Breast epithelium (tissue), 4 donors: ENCODE measurements at places on chromosomes 6 and 20. TPM values are rescaled to one million over a fixed set of nuclear protein-coding genes. Genes with fewer than 3 reads are reported as not detected.

Gene RAMACL
- total RNA-seq: 2.6 TPM

Gene SLC12A5
- not detected for total RNA-seq

Gene CGA
- total RNA-seq: not detected

Gene MEP1A
- not detected for total RNA-seq

DNA sequence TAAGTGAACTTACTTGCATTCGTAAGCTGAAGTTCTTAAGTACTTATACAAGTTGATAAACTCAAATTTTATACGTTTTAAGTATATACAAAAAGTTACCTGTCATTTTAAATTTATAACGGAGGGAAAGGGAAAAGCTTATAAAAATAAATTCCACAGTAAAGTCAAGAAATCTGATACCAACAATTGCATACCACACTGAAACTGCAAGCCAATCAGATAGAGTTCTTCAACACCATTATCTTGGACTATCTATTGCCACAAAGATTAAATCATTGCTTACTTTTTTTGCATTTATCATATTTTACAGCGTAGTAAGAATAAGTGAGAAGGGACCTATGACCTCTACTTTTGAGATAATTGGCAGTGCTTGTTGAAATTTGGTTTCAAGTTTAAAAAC is 386.7 kb downstream of the TFAP2A start:
- H3K4me3 ChIP-seq: no peak overlapping the region
- no peak overlapping the region for H3K27ac ChIP-seq
- no peaks in the 10 kb centered on the region for H3K27me3 ChIP-seq
- DNase-seq: no peak

DNA sequence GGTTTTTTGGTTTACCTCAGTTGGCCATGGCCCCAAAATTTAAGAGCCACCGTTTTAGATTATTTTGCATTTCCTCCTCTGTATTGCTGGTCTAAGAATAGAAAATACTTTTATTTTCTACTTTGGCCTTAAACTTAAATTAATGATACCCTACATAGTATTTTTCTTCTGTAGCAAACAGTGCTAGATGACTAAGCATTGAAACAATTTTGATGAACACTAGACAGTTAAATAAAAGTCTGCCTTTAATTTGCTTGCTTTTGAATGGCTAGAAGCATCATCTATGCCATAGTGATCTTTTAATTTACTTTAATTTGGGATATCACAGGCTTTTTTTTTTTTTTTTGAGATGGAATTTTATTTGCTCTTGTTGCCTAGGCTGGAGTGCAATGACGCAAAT is 106.4 kb downstream of the CD109 start:
- no peak overlapping the region for H3K4me3 ChIP-seq
- H3K4me1 ChIP-seq: no peaks in the 10 kb centered on the region
- no peaks in the 10 kb centered on the region for H3K36me3 ChIP-seq
- no peaks in the 10 kb centered on the region for H3K27me3 ChIP-seq

- no peaks in the 10 kb centered on the region for H3K27me3 ChIP-seq
- H3K4me3 ChIP-seq: no peak overlapping the region
- no peaks in the 10 kb centered on the region for H3K4me1 ChIP-seq
- DNase-seq: no peak
- no peak overlapping the region for H3K27ac ChIP-seq
These were observed 36.8 kb downstream of the TSPYL4 start for GRCh38 chr6:116217069-116217468.

DNA sequence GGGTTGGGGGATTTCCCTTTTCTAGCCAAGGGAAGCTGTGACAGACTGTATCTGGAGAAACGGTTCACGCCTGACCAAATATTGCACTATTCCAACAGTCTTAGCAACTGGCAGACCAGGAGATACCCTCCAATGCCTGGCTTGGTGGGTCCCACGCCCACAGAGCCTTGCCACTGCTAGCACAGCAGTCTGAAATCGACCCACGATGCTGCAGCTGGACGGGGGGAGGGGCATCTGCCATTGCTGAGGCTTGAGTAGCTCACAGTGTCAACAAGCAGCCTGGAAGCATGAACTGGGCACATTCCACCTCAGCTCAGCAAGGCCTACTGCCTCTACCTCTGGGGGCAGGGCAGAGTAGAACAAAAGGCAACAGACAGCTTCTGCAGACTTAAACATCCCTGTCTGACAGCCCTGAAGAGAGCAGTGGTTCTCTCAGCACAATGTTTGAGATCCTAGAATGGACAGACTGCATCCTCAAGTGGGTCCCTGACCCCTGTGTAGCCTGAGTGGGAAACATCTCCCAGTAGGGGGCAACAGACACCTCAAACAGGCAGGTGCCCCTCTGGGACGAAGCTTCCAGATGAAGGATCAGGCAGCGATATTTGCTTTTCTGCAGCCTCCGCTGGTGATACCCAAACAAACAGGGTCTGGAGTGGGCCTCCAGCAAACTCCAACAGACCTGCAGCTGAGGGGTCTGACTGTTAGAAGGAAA is 89.9 kb upstream of the ECI2 start:
- H3K27ac ChIP-seq: no peak overlapping the region
- H3K4me1 ChIP-seq: no peaks in the 10 kb centered on the region
- no peaks in the 10 kb centered on the region for H3K36me3 ChIP-seq
- no peak overlapping the region for H3K4me3 ChIP-seq
- no peak for DNase-seq

DNA sequence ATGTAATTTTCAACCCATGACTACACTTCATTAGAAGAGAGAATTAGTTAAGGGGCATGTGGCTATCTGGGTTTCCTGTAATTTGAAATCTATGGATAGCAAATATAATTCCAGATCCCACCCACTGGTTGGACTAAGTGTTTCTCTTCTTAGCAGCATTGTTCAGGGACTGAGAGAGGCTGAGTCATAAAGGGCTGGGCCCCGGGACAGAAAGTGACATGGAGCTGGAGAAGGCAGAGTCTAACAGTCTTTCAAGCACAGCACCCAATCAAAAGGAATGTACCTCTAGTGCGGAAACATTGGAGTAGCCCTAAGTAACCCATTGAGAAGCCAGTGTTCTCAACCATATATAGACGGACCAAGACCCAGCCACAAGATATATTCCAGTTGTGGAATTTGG is 363.9 kb downstream of the DHX35 start:
- H3K4me3 ChIP-seq: no peak overlapping the region
- no peaks in the 10 kb centered on the region for H3K4me1 ChIP-seq
- no peak overlapping the region for H3K27ac ChIP-seq
- no peaks in the 10 kb centered on the region for H3K27me3 ChIP-seq
- no peak for DNase-seq

DNA sequence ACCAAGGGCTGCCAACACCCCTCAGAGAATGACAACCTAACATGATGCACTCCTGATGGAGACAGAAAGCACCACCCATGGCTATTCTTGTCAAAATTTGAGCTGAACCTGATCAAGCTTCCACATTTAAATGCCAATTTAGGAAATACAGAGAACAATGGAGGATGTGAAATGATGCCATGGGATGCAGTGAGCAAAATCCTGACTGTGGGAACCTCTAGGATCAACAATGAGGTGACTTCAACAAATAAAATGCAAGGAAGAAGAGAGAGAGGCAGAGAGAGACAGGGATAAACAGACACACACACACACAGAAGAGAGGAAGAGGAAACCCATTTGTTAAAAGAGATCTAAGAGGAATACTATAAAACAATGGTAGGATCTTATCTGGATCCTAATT is 119.6 kb upstream of the NUP153 start:
- H3K36me3 ChIP-seq: no peaks in the 10 kb centered on the region
- H3K27ac ChIP-seq: no peak overlapping the region
- no peaks in the 10 kb centered on the region for H3K4me1 ChIP-seq
- H3K27me3 ChIP-seq: no peaks in the 10 kb centered on the region
- no peak overlapping the region for H3K4me3 ChIP-seq

DNA sequence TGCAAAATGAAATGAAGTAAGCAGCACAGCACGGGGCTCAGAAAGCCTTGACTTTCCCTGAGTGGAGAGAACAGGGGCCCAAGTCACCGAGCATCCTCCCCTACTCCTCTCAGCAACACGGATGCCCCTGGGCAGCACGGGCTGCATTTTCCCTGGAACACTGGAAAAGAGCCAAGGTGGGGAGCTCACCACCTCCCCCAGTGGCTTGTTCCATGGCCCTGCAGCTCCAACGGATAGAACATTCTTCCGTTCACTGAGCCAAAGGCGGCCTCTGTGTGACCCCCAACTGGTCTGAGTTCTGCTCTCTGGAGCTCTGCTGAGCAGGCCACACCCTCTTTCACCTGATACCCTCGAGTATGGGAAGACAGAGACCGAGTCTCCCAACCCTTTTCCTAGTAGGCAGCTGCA is 20.8 kb upstream of the EMILIN3 start:
- H3K36me3 ChIP-seq: no peaks in the 10 kb centered on the region
- no peaks in the 10 kb centered on the region for H3K27me3 ChIP-seq
- H3K4me1 ChIP-seq: no peaks in the 10 kb centered on the region
- H3K27ac ChIP-seq: no peak overlapping the region

DNA sequence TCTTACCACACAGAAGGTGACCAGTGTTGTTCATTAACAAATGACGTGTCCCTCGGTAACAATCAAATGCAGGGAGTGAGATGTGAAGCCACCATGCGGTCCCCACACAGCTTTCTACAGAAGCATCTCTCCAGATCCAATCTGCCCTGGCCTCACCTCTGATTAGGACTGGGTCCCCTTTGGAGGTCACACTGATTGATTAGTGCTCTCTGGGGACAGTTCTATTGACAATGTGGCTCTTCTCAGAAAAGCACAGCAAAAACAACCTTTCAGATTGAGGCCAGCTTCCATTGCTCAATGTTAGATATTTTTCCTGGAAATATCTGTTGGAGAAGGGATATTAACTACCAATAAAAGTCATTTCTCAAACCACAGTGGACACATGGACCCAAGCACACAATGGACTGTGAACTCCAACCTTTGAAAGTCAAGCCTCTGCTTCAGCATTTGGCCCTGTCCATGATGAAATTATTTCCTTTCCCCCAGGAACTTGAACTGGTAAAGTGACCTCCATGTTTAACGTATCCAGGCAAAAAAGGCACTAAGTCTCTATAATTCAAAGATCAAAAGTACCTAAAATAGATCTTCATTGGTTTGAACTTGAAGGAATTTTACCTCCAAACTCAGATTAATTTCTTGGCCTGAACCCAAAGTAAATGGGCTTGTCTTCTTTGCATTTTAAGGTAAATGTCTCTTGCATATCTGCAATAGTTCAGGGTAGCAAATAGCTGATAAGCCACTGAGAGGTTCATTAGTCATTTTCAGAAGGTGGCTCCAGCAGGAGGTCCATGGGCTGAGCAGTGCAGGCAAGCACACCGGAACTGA is 118.5 kb downstream of the FOXA2 start:
- no peaks in the 10 kb centered on the region for H3K4me1 ChIP-seq
- H3K27me3 ChIP-seq: peaks cover 24% of the 10 kb centered on the region
- H3K4me3 ChIP-seq: no peak overlapping the region
- DNase-seq: no peak
- no peaks in the 10 kb centered on the region for H3K36me3 ChIP-seq

DNA sequence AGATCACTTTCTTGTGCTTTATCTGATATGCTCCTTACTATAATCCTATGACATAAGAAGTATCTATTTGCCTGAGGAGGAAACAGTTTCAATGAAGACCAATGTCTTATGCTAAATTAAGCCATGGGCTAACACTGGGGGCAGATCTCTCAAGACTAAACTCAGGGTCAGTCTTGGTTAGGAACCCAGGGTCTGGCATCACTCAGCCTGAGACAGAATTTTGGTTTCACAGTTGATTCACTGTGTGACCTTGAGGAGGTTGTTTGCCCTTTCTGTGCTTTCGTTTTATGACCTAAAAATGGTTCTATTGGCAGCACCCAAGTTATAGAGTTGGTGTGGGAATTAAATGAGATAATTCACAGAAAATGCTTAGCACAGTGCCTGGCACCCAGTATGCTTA is 4.9 kb upstream of the BCAS1 start:
- DNase-seq: no peak
- no peaks in the 10 kb centered on the region for H3K27me3 ChIP-seq
- no peak overlapping the region for H3K27ac ChIP-seq
- no peaks in the 10 kb centered on the region for H3K4me1 ChIP-seq
- H3K4me3 ChIP-seq: no peak overlapping the region

GRCh38 chr6:122648726-122649125 is 38.5 kb downstream of the PKIB start:
- DNase-seq: no peak
- H3K4me1 ChIP-seq: no peaks in the 10 kb centered on the region
- H3K36me3 ChIP-seq: no peaks in the 10 kb centered on the region
- no peak overlapping the region for H3K27ac ChIP-seq

- H3K27ac ChIP-seq: peak overlapping the region; percentile 44
- no peaks in the 10 kb centered on the region for H3K4me1 ChIP-seq
- DNase-seq: no peak
These were observed 30.8 kb upstream of the PPP1R3G start for GRCh38 chr6:5054245-5054873.

DNA sequence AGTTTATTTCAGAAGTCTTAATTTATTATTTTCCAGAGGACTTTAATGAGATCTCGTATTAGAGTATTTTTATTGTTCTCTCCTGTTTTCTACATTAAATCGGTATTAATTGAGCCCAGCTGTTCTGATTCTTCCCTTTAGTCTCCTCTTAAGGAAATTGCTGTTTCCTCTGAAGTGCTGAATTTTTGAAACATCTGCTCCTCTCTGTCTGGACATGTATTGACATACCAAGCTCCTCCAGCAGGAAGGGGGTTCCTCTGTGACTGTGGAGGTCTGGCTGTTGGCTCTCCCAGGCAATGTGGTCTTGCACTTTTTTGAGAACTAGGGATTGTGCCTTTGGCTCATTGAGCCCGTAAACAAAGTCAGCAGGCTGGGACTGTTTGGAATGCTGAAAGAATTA is 74.9 kb downstream of the MAP3K4 start:
- H3K4me1 ChIP-seq: no peaks in the 10 kb centered on the region
- no peak overlapping the region for H3K27ac ChIP-seq
- no peak for DNase-seq
- no peaks in the 10 kb centered on the region for H3K27me3 ChIP-seq
- no peak overlapping the region for H3K4me3 ChIP-seq

- peaks cover 6% of the 10 kb centered on the region for H3K36me3 ChIP-seq
- H3K27ac ChIP-seq: no peak overlapping the region
- H3K27me3 ChIP-seq: no peaks in the 10 kb centered on the region
- H3K4me3 ChIP-seq: no peak overlapping the region
- DNase-seq: no peak
- H3K4me1 ChIP-seq: no peaks in the 10 kb centered on the region
These were observed 44.9 kb upstream of the MDFI start for GRCh38 chr6:41593406-41593805.

DNA sequence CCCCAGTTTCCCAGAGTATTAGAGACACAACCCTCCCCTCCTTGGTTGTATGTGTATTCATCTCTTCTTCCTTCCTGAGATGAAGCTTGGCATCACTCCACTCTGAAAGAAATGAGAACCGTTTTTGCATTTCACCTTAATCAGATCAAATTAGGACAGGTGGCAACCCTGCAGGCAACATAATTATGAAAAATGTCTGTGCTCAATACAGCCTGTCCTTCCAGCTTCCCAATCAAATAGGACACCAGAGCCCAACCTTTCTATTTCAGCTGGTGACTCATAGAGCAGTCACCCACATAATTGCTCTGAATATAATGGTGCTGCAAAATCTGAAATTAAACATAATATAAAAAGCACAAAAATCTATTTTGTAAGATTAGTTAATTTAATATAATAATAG is 310.2 kb upstream of the AGPAT4 start:
- no peak overlapping the region for H3K27ac ChIP-seq
- no peaks in the 10 kb centered on the region for H3K4me1 ChIP-seq
- H3K4me3 ChIP-seq: no peak overlapping the region
- H3K36me3 ChIP-seq: no peaks in the 10 kb centered on the region
